ENCODE measurements at places on chromosomes 6 and 20.
A peak's percentile ranks its signal among the peaks of the same experiment; 100 is the strongest.

DNA sequence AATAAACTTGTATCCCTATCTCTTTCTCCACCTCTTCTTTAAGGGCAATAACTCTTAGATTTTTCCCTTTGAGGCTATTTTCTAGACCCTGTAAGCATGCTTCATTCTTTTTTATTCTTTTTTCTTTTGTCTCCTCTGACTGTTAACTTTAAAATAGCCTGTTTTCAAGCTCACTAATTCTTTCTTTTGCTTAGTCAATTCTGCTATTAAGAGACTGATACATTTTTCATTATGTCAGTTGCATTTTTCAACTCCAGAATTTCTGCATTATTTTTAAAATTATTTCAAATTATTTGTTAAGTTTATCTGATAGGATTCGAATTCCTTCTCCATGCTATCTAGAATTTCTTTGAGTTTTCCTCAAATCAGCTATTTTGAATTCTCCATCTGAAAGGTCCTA is 84.0 kb downstream of the CFAP61 start:
- DNase-seq, result no peak

DNA sequence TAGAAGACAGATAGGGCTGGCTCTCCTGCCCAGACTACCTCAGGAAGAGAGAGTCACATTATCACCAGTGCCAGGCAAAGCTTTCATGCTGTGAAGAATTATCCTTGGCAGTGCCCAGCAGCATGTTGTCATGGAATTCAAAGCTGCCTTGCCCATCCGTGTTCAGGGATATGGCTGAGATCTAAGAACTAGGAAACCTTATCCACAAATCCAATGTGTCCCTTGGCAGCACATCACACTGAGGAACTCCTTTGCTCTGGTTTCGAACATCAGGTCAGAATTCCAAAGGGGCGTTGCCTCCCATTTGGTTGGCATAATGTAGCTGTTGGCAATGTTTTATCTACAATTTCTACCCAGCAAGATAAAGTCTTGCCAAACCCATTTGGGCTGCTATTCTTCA is 52.7 kb downstream of the ADGRF1 start:
- DNase-seq, result no peak

DNA sequence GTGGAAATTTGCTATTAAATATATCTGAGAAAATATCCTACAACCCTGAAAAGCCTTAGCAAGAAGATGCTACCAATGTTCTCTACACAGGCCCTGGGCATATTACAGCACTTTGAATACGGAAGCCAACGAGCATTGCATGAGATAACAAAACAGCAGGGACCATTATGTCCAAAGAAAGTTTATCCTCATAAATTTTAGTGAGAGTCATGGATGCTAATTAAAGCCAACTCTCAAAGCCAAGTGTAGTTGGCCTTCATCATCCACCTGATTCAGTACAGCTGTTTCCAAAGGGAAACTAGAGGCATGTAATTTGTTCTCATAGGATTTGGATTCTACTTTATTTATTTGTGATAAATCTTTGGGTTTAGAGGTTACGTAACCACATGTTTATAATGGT is 564.8 kb downstream of the RFPL4B start:
- no peak for DNase-seq

- DNase-seq, result peak; percentile 76
Measured at GRCh38 chr6:17156112-17156921, 54.5 kb downstream of the STMND1 start.

- no peak for DNase-seq
Measured at GRCh38 chr20:50837532-50838321, 42.9 kb downstream of the BCAS4 start.

DNA sequence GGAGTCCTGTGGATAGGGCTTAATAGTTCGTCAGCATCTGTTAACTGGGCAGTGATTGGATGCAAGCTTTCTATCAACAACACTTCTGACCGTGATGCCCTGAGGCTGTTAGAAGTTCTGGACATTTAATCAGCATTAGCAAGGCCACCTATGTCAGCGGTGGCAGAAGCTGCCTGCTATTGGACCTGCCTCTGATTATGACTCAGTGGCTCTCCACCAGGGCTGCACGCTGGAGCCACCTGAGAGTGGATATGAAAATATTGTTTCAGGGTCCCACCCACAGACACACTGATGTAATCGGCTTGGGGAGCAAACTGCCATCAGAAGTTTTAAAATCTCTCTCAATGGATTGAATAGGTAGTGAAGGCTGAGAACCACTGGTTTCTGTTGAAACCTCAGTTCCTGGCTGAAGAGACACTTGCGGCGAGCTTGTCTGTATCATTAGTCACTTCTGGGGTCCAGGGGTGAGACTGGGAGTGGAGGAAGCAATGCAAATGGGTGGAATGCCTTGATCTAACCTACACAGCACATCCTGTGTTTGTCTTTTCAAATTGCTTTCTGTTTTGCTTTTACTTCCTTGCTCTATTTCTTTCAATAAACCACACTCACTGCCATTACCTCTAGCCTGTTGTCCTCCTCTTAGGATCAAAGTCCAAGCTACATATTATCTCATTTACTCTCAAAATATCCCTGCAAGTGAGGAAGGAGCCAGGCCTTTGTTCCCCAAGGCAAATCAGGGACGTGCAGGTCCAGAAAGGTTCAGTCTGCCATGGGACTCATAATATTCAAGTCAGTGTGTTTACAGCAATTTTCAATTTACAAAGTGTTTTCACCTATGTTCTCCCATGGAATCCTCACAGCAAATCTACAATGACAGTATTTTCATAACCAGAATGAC is 4.2 kb downstream of the CLIC5 start:
- DNase-seq, result no peak

DNA sequence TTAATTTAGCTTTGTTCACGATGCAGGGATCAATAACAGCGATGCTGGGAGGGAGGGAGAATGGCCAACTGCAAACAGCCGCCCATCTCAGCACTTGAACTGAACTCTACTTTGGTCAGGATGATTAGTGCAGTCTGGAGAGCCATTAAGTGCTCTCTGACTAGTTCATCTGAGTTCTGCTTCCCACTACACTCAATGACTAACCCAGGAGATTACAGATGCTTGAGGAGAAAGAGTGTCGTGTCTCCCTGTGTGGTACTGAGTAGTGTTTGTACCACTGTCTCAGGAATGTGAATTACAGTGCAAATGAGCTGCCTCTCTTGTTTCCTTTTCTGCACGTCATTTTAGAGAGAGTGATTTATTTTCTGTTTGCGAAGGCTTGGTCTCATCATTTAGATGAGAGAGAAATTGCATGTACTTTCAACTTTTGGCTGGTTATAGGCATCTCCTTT is 23.5 kb downstream of the CARMIL1 start:
- DNase-seq, result no peak

GRCh38 chr20:44203161-44203560 is 7.4 kb downstream of the OSER1 start:
- DNase-seq, result no peak

- no peak for DNase-seq
Measured at GRCh38 chr6:96022225-96022624, 6.5 kb downstream of the FUT9 start.

GRCh38 chr6:139990856-139991465 is 616.5 kb upstream of the CITED2 start:
- DNase-seq, result no peak

GRCh38 chr6:11397622-11398450 is 139.7 kb upstream of the TMEM170B start:
- no peak for DNase-seq

- DNase-seq, result no peak
Measured at GRCh38 chr20:23122321-23122720, 36.2 kb upstream of the CD93 start.

- peak; percentile 44 for DNase-seq
Measured at GRCh38 chr20:17854307-17854903, 114.2 kb downstream of the SNX5 start.

GRCh38 chr6:134287859-134288537 is 29.9 kb downstream of the SGK1 start:
- no peak for DNase-seq

- DNase-seq, result no peak
Measured at GRCh38 chr6:27452496-27452897, 20.4 kb downstream of the ZNF184 start.

- DNase-seq, result no peak
Measured at GRCh38 chr20:40319741-40320516, 369.1 kb downstream of the MAFB start.

GRCh38 chr6:73520688-73521350 is at the start of gene EEF1A1:
Gene EEF1A1, minus strand, starts transcription at chr6:73521032. Its CDS starts 1,006 bp downstream, at chr6:73520026.
- DNase-seq, result peak; percentile 97

GRCh38 chr20:46036370-46036769 is 7.4 kb downstream of the SLC12A5 start:
- DNase-seq, result no peak

DNA sequence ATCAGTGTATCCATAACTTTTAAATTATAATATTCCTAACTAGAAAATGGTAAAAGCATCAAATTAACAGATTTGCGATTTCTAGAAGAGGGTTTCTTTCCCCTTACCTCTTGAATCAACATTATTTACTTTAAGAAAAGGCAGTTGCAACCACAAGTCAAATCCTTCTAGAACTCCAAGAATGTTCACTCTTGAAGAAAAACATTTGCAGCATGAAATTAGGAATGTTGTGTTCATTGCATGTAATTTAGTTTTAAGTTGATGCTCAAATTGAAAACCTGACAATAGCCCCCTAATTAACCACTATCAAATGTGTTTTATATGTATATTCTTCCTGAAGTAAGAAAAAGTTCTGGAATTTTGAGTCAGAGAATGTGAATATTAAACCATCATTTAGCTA is 2.3 kb upstream of the REV3L start:
- DNase-seq, result no peak

- DNase-seq, result no peak
Measured at GRCh38 chr6:163877877-163878639, 463.5 kb downstream of the QKI start.

DNA sequence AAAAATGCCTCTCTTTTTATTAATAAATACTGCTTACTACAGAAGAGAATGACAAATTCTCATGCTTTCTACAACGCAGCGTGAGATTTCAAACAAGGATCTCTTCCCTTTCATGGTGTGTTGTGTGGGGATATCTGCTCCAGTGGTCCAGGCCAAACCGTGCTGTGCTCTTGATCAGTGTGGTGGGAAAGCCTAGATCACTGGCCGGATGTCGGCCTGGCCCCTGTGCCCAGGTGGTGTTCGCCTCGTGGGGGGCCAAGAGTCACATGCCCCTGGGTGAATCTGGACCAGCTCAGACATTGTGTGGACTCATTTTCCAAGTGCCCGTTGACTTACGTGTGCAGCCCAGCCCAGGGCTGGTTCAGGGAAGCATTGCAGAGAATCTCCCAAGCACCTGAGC is 4.3 kb downstream of the CDH4 start:
- DNase-seq, result no peak

DNA sequence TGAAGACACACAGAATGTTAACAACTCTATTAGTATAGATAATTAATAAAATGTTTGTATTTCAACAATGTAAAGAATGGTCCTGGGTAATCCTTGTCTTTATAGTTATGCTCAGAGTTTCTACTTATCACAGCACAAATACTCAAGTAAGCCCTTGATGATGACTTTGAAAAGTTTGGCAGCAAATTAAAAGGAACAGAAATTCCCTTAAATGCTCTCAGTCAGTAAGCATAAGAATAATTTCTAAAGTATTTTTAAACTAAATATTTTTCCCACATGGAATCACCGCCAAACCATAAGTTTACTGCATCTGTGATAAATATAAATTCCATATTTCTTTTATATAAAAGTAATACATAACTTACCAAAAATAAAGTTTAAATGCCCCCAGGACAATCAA is 96.1 kb downstream of the COL12A1 start:
- DNase-seq, result no peak

GRCh38 chr6:15255909-15256395 is 10.1 kb downstream of the JARID2 start:
- DNase-seq, result no peak

DNA sequence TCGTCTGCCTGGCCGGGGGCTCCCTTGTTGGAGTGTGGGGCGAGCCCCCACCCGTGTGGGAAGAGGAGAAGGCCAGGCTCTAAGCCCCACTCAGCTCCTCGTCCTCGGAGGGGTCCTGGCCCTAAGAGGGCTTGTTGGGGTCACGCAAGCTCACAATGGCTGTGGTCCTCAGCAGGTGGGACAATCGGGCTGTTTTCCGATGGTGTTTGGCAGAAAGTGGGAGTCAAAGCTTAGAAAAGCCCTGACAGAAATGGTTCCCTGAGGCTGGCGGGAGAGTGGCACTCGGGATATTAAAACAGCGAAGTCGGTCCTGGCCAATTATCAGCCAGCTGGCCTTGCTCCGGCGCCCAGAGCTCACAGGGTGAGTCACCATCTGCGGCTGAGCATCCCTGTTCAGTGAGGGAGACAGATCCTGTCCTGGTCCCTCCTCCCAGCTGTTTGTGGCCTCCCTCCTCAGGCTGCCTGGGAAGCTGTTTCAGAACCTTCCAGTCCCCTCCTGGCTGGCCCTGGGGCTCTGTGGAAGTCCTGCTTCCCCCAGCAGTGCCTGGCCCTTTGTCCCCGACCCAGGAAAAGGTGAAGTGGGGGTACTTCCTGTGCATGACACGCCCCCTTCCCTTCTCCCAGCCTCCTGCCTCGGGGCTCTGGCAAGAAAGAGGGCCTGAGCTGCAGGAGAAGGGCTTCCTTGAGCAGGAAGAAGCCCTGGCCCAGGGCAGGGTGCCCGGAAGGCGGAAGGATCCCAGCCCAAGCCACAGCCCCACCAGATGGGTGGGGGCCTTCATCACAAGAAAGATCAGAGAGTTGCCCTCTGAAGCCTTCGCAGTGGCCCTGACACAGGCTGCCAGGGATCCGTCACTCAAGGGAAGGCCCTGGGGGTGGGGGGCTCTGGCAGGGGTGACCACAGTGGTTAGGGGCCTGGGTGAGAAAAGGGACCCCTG is 53.6 kb upstream of the BHLHE23 start:
- no peak for DNase-seq

GRCh38 chr6:11496152-11497060 is 41.1 kb upstream of the TMEM170B start:
- DNase-seq, result peak; percentile 64

DNA sequence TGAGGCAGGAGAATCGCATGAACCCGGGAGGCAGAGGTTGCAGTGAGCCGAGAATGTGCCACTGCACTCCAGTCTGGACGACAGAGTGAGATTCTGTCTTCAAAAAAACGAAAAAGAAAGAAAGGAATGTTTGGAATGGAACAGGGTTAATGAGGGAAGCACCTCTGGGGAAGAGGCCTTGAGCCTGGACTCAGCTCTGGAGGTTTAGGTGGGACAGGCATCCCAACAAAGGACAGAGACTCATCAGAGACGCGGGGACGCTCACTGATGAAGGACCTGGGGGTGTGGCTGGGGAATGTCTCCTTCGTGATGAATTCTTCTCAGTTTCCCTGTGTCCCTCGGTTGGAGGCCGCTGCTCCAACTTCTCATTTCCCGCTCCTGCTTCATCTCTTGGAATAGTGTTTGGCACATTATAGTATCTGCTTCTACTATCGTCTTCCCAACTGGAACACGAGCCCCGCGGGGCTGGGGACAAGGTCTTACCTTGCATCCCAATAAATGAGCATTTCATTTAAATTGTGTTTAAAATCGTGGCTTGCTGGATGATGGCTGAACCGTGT is 27.6 kb downstream of the KIF25 start:
- DNase-seq, result no peak

DNA sequence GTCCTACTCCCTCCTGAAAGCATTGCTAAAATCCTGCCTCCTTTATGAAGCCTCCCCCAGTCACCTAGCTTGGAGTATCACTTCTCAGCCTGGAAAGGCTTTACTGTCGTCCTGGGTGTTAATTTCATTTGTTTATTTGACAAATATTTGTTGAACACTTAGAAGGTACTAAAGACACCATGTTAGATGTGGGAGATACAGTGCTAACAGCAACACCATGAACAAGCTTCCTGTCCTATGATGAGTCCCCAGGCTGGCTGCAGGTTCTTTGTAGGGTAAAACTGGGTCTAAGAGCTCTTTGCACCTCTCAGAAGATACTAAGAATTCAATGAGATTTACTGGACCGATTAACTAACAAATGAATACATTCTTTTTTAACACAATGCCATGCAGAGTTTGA is 109.2 kb upstream of the TMEM170B start:
- DNase-seq, result no peak

GRCh38 chr6:90224196-90224595 is 72.4 kb downstream of the BACH2 start:
- DNase-seq, result no peak

All from nephron progenitor cell (in vitro differentiated cells).